ENCODE measurements at places on chromosomes 4 and X. TPM values are rescaled to one million over a fixed set of nuclear protein-coding genes. Genes with fewer than 3 reads are reported as not detected.

RAB9B gene
- total RNA-seq: 0.25 TPM

G3BP2 gene
- total RNA-seq: 150 TPM

CORIN gene
- 0.36 TPM for total RNA-seq

SGCB gene
- total RNA-seq: 7.5 TPM

PGK1 gene
- 205 TPM for total RNA-seq

MAGEB5 gene
- not detected for total RNA-seq

VEGFC gene
- total RNA-seq: not detected

MAGEA4 gene
- not detected for total RNA-seq

HMGN5 gene
- total RNA-seq: 1.8 TPM

ANXA3 gene
- not detected for total RNA-seq

GRCh38 chrX:2699959-2700358, 8.9 kb downstream of the CD99 start:
- no peak for DNase-seq

GRCh38 chr4:71123951-71124350, 130.5 kb downstream of the DCK start:
- DNase-seq: no peak

DNA sequence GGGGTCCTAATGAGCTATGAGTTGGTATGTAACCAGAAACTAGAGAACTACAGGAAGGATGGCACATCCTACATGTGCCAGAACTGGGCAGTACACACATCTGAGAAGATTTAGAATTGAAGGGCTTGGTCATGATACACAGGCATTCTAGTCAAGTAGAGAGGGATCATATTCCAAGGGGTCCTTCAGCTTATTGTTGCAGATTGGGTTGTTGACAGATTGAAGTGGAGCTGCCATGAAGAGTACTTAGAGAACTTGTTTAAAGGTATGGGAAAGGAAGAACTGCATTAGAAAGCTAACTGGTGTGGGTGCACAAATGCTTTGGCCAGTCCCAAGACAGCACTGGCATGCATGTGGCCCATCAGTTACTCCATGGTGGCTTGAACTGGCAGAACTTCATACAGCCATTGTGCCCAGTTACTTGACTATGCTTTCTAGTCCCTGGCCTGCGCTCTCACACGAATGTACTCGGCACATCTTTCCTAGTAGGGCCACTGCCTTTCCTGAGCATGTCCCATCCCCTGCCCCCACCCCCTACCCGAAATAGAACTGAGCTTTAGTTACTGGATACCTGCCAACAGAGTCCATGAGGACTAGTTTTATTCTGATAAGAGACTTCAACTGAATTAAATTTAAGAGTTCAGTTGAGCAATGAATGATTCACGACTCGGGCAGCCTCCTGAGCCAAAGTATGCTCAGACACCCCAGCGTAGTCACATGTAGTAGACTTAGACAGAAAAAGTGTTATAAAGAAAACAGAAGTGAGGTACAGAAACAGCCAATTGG, 64.0 kb downstream of the CCNG2 start:
- DNase-seq: no peak

DNA sequence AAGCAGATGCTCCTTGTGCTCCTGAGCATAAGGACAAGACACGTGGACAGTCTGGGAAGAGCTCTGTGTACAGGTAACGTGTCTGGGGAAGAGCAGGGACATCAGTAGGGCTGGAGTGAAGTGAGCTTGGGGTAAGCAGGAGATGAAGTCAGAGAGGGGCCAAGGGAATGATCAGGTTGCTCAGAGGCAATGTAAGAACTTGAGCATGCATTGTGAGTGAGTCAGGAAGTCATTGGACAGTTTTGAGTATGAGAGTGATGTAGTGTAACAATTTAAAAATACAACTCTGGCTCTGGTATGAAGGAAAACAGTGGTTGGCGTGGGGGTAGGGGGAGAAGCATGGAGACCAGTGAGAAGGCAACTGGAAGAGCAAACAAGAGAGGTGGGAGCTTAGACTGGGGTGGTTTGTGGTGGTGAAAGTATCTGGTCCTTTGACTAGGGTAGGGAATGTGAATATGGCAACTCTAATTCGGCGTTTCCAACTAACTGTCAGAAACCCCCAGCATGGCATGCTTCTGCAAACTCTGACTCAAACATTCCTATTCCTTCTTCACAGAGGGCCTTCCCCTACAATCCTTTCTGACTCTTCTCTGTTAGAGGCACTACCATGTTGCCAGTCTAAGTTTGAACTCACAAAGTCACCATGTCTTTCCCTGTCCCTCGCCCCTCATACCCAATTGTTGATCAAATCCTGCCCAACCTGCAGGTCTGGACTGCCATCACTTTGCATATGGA, 57.2 kb downstream of the STBD1 start:
- no peak for DNase-seq

GRCh38 chrX:136819031-136819703, 38.4 kb upstream of the ARHGEF6 start:
- DNase-seq: no peak

DNA sequence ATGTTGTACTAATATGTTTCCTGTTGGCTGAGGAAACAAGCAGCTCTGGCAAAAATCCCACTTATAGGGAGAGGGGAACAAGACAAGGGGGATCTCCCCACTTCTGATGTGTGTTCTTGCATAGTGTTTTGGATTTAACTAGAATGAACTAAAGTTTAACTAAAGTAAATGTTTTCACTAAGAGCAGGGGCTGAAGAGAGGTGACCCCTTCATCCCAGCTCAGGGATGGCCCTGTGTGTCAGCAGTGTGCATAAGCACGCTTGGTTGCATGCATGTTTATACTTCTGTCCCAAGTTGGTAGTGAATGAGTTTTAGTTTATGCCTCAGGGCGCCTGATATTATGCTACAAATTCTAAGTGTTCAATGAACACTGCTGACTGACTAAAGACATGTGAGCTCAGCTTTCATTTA, 169.4 kb downstream of the MGST2 start:
- no peak for DNase-seq

DNA sequence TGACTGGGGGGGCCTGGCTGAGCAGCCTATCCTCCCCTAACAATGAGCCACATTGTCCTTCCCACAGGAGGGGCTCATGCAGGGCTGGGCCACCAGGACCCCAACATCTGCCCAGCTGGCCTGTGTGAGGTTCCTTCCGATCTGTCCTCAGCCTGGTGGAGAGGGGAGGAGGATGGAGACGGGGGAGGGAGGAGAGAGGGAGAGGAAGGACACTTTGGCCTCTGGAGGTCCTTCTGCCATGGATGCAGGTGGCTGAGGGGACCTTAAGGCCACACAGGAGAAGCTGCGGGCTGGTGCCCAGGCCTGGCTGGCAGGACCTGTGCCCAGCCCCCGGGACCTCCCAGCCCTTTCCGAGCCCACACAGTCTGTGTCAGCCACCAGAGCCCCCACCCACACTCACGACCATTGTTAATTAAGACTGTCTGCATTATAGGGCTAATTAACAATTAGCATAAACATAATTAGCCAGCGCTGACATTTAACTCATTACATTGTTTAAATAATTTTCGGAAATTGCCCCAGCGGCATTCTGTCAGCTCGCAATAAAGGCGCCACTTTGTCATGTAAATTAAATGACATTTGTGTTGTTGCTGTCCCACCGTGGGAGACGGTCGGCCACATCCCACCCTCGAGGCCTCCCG, 53.0 kb upstream of the NKX1-1 start:
- DNase-seq: no peak

DNA sequence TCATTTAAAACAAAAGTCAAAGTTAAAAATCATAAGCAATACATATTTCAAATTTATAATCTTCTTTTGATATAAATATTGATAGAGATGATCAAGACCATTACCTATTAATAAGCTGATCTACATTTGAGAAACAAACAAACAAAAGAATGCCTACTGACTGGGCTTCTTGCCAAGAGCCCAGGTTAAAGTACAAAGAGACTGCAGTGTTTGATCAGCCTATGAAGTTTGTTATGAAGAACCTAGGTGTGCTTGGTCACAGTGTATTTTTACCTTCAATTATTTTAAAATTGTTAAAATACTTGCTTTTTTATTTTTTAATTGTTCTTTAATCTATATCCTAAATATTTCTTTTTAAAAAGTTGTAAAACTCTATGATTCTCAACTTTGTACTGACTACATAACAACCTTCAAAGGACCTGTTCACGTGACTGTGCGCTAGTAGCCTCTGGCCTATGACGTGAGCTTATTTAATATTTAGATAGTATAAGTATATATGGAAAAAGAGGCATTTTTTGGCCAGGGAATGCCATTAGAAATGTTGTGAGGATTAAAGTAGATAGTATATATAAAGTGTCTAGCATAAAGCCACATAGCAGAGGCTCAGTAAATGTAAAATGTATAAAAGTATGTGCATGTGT, 11.4 kb upstream of the SLC39A8 start:
- no peak for DNase-seq

GRCh38 chrX:135477576-135477975, 42.9 kb upstream of the INTS6L start:
- peak; percentile 45 for DNase-seq

DNA sequence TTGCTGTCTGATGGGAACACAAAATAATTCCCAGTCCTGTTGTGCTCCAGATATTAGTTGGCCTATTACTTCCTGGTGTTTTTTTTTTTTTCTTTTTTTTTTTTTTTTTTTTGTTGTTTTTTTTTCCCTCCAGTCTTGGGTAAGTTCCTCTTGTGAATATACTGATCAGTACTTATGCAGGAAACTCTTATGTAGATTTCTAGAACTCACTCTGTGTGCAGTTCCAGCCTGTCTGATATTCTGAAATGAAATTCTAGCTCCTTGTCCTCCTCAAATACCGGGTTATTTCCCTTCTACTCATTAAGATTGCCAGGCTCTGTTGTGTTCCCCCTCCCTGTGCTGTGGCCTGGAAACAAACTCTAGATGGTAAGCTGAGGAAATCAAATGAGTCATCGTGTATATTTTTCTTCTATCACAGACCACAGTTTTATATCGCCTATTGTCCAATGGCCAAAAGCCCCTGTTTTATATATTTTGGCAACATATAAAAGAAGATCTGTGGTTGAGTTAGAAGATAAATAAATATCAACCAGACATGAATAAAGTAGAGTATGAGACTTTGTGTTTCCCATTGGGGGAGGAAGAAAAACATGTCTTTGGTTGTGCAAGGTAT, 124.3 kb upstream of the UGT8 start:
- DNase-seq: no peak

GRCh38 chrX:39639871-39640270, 457.9 kb downstream of the BCOR start:
- no peak for DNase-seq

DNA sequence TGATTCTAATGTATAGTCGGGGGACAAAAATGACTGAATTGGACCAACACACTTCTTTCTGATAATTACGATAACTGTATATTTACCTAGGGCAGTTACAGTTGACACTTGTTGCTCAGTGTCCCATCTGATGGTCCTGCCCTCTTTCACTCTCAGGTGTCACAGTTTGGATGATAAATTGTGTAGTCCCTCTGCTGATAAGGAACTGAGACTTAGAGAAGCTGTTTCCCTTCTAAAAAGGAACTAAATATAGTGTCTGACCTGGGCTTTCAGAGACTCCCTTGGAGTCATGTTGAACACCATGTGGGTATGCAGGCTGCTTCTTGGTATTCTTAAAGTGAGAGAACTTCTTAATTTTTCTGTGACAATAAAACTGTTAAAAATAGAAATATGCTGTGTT, 23.7 kb upstream of the PNPLA4 start:
- no peak for DNase-seq

GRCh38 chr4:25580633-25581467, 74.8 kb upstream of the SLC34A2 start:
- no peak for DNase-seq

- no peak for DNase-seq
Observed at GRCh38 chr4:39304651-39305050, 61.5 kb downstream of the RFC1 start.
